Right lobe of liver (tissue), 6 donors: ENCODE measurements at places on chromosomes 4 and X. TPM values are rescaled to one million over a fixed set of nuclear protein-coding genes. Genes with fewer than 3 reads are reported as not detected.

GRCh38 chrX:47278691-47279090 is 45.9 kb downstream of the USP11 start:
- no peak for DNase-seq

- DNase-seq, result no peak
Measured at GRCh38 chr4:13940921-13941320, 313.4 kb upstream of the BOD1L1 start.

DNA sequence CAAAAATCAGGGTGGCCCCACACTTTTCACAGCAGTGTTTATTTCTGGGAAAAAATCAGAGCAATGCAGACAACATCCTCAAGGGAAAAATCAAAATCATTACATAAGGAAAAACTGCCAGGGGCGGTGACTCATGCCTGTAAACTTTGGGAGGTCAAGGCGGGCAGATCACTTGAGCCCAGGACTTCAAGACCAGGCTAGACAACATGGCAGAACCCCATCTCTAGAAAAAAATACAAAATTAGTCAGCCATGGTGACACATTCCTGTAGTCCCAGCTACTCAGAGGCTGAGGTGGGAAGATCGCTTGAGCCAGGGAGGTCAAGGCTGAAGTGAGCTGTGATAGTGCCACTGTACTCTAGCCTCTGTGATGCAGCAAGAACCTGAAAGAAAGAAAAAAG is 102.8 kb downstream of the NAF1 start:
- no peak for DNase-seq

The SLC9B1 gene
- total RNA-seq, result 0.56 TPM

DNA sequence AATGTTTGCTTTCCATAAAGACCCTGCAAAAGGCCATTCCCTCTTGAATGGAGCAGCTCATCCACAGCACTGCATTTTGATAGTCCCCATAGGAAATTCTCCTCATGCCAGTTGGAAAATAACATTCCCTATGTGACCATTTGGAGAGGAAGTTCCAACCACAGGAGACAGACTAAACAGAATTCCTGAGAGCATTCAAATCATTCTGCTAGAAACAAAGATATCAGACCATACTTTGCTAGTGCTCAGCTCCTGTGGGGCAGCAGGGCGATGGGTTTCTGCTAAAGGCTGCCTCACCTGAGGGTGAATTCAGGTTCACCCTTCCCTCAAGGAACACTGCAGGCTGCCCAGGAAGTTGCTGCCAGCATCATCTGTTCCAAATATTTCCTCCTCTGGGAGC is 58.8 kb downstream of the LNX1 start:
- no peak for DNase-seq

DNA sequence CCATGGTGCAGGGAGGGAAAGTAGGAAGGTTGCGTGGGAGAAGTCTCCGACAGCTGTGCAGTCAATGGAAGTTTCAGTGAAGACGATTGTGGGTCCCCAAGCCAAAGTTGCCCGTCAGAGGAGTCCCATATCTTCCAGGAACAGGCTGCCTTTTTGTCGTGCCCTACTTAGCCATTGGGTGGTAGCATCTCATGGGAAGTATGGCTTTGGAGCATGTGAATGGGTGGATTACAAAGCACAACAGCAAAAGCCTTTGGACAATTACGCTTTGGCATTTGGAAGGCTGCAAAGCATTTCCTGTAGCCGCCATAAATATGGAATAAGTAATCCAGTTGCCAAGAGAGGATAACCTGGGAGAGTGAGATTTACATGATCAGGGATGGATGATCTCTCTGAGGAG is 300.7 kb upstream of the BOD1L1 start:
- no peak for DNase-seq

DNA sequence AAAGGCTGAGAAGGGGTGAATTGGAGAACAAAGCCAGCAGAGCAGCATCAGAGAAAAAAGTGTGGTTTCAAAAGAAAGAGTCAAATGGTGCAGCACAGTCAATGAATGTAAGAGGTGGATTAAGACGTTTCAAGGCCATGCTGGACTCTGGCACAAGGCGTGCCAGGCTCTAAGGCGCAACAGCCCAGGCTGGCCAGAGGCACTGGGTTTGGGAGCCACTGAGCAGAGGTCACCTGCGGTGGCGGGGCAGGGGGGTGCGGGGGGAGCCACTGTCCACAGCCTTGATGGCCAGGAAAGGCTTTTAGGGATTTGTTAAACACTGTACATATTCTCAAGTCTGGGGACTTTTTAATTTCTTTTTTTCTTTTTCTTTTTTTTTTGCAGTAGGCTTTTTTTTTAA is 222.5 kb upstream of the FAT1 start:
- DNase-seq, result no peak

DNA sequence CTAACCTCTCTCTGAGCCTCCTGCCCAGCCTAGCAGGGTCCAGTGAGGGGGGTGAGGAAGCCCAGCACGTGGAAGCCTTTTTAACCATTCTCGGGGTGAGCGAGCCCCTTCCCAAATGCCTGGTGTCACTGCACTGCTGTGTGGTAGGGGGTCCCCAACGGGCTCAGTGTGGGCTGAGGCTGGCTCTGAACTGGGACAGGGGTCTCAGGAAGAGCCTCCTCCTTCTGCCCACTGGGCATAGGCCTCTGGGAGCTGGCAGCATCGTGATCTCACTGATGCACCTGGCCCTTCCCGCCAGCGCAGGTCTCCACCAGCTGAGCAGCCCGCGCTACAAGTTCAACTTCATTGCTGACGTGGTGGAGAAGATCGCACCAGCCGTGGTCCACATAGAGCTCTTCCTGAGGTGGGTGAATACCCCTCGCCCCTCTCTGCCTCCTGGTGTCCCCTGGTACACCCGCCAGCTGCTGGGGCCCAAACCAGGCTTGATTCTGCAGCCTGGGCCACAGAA is 12.6 kb downstream of the HTRA3 start:
- DNase-seq, result peak; percentile 40

The MAGEC1 gene
- total RNA-seq, result not detected

DNA sequence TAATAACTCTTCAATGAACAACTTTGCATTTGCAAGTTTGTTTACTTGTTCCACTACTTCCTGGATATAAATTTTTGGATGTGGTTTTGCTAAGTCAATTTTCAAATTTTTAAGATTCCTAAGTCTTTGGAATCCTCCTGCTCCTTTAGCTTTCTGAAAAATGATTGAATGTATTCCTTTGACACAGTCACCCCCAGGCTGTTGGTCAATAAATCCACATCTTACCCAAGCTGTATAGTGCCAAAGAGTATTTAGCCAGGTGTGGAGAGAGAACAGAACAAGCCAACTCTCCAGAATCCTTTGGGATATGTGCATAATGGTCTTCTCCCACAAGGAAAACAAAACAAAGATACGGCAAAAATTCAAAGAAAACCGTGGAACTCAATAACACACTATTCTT is 56.9 kb upstream of the INTU start:
- DNase-seq, result no peak

- no peak for DNase-seq
Measured at GRCh38 chrX:115559672-115560071, 1.3 kb upstream of the PLS3 start.

- DNase-seq, result no peak
Measured at GRCh38 chr4:74362347-74362746, 2.6 kb upstream of the EREG start.

GRCh38 chrX:73841337-73841736 is 278.3 kb downstream of the CHIC1 start:
- no peak for DNase-seq

The FAM9C gene
- not detected for total RNA-seq

The HELQ gene
- total RNA-seq, result 7.9 TPM

The GRIA2 gene
- total RNA-seq, result not detected

DNA sequence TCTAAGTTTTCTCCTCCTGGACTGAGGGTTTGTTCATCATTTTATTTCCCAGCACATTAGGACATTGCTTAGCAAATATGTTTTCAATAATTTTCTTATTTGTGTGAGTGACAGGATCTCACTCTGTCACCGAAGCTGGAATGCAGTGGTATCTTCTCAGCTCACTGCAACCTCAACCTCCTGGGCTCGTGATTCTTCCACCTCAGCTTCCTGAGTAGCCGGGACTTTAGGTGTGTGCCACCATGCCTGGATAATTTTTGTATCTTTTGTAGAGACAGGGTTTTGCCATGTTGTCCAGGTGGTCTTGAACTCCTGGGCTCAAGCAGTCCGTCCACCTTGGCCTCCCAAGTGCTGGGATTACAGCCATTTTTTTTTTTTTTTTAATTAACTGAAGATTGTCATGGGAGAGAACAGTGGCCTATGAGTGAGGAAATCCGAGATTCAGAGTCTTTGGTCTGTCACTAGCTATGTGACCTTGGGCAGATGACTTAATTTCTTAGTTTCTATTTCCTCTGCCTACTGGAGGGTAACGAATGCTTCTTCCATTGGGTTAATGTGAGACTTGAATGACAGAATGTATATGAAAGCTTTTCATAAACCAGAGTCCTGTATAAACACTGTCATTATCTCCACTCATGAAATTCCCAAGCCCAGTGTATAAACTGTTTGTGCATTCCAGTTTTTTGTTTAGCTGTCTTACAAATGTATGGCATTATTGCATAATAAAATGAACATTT is 23.9 kb downstream of the MOB1B start:
- no peak for DNase-seq

- DNase-seq, result peak; percentile 59
Measured at GRCh38 chrX:154607370-154607769, 11.7 kb downstream of the CTAG1B start.

- DNase-seq, result no peak
Measured at GRCh38 chr4:92249541-92249940, 54.2 kb upstream of the GRID2 start.

- no peak for DNase-seq
Measured at GRCh38 chrX:135304741-135305140, 4.5 kb upstream of the ETDC start.

DNA sequence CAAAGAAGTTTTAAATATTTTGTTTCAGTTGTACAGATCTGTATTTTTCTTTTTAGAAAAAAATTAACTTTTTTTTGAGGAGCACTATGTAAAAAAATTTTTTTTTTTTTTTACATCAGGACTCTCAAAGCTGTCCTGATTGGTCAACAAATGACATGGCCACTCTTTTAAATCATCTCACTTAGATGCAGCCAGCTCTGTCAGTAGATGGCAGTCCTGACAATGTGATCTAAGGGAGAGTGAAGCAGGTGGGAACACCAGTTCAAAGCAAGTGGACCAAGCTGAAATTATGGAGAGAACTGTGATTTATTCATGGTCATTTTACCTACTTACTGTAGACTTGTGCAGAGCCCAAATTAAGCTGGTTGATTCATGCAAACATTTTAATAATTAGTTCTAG is 174.7 kb upstream of the GPRIN3 start:
- DNase-seq, result no peak

The RAB9B gene
- 0.16 TPM for total RNA-seq

The PPP4R3C gene
- total RNA-seq, result not detected

DNA sequence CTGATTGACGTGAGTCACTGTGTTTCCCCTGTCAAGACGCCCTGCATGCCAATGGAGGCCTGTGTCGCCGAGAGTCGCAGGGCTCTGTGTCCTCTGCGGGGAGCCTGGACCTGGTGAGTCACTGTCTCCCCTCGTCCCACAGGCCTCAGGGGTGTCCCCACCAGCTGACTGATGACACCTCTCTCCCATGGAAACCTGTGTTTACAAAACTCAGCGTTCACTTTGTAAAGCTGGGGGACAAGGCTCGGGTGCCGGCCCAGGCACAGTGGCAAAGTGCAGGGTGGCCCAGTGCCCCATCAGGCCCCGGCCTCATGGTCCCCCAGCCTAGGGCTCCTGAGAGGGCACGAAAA is 21.2 kb upstream of the HGFAC start:
- DNase-seq, result no peak

The QRFPR gene
- not detected for total RNA-seq

GRCh38 chrX:53656845-53657244 is 29.7 kb downstream of the HUWE1 start:
- DNase-seq, result no peak

DNA sequence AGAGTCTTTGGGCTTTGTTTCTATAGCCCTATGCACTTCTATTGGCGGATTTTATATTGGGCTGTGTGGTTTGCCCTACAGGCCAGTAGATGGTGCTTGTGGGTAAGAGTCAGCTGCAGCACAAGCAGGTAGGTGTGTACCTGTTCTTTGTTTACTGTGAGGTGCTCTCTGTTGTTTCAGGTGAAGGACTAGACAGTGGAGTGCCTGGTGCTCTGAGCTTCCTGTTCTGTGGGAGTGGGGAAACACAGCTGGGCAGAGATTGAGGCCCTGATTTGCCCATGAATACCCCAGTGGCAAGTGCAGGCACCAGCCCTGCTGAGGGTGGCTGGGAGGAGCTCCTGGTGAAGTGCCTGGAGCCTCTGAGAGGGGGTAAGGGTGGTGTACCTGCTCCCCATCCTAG is 26.3 kb upstream of the UCP1 start:
- no peak for DNase-seq

GRCh38 chr4:148868191-148868590 is 426.0 kb upstream of the NR3C2 start:
- DNase-seq, result no peak

- DNase-seq, result no peak
Measured at GRCh38 chr4:142406917-142407501, 439.1 kb downstream of the INPP4B start.

DNA sequence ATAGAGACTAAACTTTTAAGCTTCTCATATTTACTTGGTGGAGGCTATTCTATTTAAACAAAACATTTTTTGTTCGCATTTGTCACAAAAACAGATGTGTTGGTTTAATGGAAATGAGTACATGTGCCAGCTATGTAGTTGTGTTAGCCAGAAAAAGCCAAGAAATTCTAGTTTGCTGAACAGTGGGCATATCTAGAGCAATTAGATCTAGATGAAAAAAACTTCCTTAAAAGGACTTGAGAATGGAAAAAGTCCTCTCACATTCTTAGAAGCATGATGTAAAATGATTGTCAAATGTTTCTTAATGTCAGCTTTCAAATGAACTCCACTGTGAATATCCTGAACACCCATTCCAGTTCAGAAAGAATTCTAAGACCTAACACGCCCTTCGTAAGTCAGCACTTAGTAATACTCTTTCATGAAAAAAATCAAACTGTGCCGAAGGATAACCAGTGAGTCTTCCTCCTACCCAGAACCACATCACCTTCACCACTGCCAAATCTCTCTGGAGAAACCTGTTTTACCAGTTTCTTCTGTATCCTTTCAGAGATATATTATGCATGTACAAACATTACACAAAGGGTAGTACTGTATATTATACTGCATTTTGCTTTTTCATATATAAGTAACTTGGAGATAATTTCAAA is 28.2 kb downstream of the PHKA1 start:
- no peak for DNase-seq

The GLUD2 gene
- 4.8 TPM for total RNA-seq
